ENCODE measurements at places on chromosomes 3 and 15. TPM values are rescaled to one million over a fixed set of nuclear protein-coding genes. Genes with fewer than 3 reads are reported as not detected.

The GOLGA6L7 gene
- total RNA-seq = 2.7 TPM

The SMCO1 gene
- not detected for total RNA-seq

The NR2F2 gene
- total RNA-seq = 48.7 TPM

The CTXND1 gene
- not detected for total RNA-seq

The RASGRP1 gene
- 0.36 TPM for total RNA-seq

The PRR23C gene
- total RNA-seq = not detected

The ARL14 gene
- not detected for total RNA-seq

The MAP6D1 gene
- total RNA-seq = 22.3 TPM

GRCh38 chr3:30124435-30125370, 481.7 kb upstream of the TGFBR2 start:
- H3K36me3 ChIP-seq = no peaks in the 10 kb centered on the region
- H3K27ac ChIP-seq = no peak overlapping the region
- no peaks in the 10 kb centered on the region for H3K4me1 ChIP-seq
- DNase-seq = no peak
- no peaks in the 10 kb centered on the region for H3K27me3 ChIP-seq
- H3K4me3 ChIP-seq = no peak overlapping the region

- no peaks in the 10 kb centered on the region for H3K27me3 ChIP-seq
- H3K4me1 ChIP-seq = peaks cover 17% of the 10 kb centered on the region
- H3K27ac ChIP-seq = peak overlapping the region; percentile 83
- peak; percentile 94 for DNase-seq
- H3K4me3 ChIP-seq = no peak overlapping the region
Observed at GRCh38 chr3:58111513-58112184, 99.1 kb downstream of the DNASE1L3 start.

- no peaks in the 10 kb centered on the region for H3K36me3 ChIP-seq
- H3K4me3 ChIP-seq = no peak overlapping the region
- no peaks in the 10 kb centered on the region for H3K4me1 ChIP-seq
- DNase-seq = no peak
Observed at GRCh38 chr3:153099131-153099530, 62.9 kb upstream of the RAP2B start.

DNA sequence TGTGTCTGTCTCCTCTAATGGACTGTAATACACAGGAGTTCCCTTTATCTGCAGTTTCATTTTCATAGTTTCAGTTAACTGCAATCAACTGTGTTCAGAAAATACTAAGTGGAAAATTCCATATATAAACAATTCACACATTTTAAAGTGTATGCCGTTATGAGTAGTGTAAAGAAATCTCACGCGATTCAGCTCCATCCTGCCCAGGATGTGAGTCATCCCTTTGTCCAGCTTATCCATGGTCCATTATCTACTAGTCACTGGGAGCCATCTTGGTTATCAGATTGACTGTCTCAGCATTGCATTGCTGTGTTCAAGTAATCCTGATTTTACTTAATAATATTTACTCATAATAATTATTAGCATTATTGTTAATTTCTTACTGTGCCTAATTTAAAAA, 14.5 kb downstream of the ZPLD1 start:
- H3K4me3 ChIP-seq = no peak overlapping the region
- H3K27me3 ChIP-seq = no peaks in the 10 kb centered on the region
- H3K4me1 ChIP-seq = no peaks in the 10 kb centered on the region
- no peak for DNase-seq
- no peak overlapping the region for H3K27ac ChIP-seq

GRCh38 chr3:65526656-65527055, 512.1 kb downstream of the MAGI1 start:
- H3K4me3 ChIP-seq = no peak overlapping the region
- DNase-seq = no peak
- H3K27me3 ChIP-seq = no peaks in the 10 kb centered on the region
- H3K36me3 ChIP-seq = no peaks in the 10 kb centered on the region

DNA sequence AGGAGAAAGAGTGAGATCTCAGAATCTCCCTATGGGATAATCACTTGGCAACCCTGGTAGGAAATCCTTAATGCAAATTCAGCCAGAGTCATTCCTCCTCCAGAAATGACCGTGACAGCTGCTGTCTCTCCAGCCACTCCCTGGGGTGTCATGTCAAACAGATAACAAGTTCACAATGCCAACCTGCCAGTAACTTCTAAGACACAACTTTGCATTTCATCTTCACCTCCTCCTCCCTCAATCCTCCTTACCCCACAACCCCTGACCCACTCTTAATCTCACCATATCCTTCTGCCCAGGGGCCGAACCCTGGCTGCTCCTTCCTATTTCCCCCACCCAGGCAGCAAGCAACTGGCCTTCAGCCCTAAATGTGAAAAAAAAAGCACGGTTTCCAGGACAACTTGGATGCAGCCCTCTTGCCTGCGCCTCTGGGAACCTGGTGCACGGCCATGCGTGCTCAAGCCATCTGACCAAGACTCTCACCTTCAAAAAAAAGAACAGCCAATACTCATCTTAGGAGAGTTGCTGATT, 166.0 kb downstream of the NTRK3 start:
- H3K4me1 ChIP-seq = no peaks in the 10 kb centered on the region
- no peaks in the 10 kb centered on the region for H3K36me3 ChIP-seq
- DNase-seq = no peak
- H3K27ac ChIP-seq = no peak overlapping the region

GRCh38 chr15:52082197-52083036, 30.2 kb downstream of the BCL2L10 start:
- no peaks in the 10 kb centered on the region for H3K4me1 ChIP-seq
- no peak for DNase-seq
- no peak overlapping the region for H3K27ac ChIP-seq
- no peak overlapping the region for H3K4me3 ChIP-seq

- no peak for DNase-seq
- peaks cover 17% of the 10 kb centered on the region for H3K4me1 ChIP-seq
- no peaks in the 10 kb centered on the region for H3K27me3 ChIP-seq
- no peak overlapping the region for H3K4me3 ChIP-seq
- H3K36me3 ChIP-seq = no peaks in the 10 kb centered on the region
Observed at GRCh38 chr15:39270934-39271333, 309.9 kb upstream of the THBS1 start.

DNA sequence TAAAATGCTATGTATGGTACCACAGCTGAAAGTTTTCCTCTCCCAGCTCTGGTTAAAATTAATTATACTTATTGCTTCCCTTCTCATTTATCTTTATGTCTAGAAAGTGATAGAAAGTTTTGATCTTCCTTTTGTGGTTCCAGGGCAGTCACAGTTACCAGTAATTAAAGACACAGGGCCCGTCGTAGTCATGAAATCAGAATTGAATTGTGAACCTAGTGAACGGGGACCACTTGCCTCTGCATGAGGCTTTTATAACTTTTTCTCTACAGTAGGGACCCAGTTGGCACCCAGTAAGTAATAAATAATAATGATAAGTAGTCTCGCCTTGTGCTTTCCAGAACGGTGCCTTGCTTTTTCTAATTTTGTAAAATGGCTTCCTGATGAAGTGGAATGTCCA, 231.7 kb upstream of the SATB1 start:
- H3K27me3 ChIP-seq = no peaks in the 10 kb centered on the region
- no peak overlapping the region for H3K27ac ChIP-seq
- H3K4me1 ChIP-seq = no peaks in the 10 kb centered on the region
- no peak for DNase-seq
- no peak overlapping the region for H3K4me3 ChIP-seq
- no peaks in the 10 kb centered on the region for H3K36me3 ChIP-seq

DNA sequence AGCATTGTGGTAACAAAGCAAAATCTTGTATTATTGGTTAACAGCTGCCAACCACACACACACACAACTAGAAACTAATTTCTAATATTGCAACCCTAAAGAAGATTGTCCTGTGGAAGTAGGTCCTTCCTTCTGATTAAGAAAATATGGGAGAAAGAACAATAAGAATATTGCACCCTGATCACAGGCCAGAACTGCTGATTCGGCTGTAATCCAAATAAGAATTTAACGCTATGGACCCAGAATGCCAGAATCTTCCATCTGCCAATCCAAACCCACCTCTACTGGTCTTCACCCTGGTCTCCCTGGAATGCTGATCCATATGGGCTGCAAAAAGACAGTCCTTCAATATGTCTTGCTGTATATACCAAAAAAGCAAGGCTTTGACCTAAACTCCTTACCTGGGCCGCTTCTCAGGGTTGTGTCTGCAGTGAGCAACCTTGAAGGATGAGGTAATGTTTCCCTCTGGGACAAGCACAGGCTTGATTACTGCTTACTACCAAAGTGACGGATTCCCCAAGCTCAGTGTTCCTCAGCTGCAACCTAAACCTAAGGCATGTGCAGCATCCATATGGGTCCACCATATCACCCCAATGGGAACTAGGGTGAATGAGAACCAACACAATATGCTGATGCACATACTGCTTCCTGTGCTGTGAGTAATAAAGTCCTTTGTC, 8.0 kb downstream of the CCDC14 start:
- H3K27me3 ChIP-seq = no peaks in the 10 kb centered on the region
- no peaks in the 10 kb centered on the region for H3K36me3 ChIP-seq
- H3K27ac ChIP-seq = no peak overlapping the region
- no peak for DNase-seq
- H3K4me3 ChIP-seq = no peak overlapping the region

DNA sequence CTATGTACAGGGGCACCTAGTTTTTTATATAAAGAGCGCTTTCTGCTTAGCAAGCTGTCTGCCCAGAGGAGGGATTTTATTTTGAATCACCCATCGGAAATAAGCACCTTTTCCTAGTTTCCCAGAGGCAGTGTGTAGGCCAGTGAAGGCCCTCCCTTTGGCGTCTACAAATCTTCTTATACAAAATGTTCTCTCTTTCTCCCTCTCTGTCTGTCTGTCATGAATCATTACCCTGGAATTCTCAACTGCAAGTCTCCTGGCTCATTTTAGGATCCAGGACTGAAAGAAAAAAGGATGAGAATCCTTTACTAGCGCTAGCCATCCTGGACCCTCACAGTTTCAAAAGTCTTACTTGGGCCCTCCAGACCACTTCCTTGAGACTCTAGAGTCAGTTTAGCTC, 728.1 kb downstream of the OTOL1 start:
- no peak for DNase-seq
- no peaks in the 10 kb centered on the region for H3K36me3 ChIP-seq
- H3K27ac ChIP-seq = no peak overlapping the region
- no peaks in the 10 kb centered on the region for H3K4me1 ChIP-seq
- no peaks in the 10 kb centered on the region for H3K27me3 ChIP-seq

DNA sequence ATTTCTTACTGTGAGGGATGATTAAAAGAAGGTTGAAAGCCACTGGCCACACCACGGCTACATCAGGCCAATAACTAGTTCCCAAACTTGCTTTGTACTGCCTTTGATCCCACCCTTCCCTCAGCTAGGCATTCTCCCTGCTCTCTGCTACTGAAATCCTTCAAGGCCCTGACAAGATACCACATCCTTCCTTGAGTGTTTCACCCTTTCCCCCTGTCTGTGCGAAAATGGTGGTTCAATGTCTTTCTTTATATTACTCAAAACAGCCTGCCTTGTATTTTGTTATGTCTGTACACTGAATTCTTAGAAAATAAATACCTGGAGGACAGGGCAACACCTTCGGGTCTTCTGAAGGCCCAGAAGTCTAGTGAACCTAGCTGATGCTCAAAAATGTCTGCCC, 932 bp upstream of the VPS8 start:
- no peak overlapping the region for H3K27ac ChIP-seq
- no peaks in the 10 kb centered on the region for H3K27me3 ChIP-seq
- no peaks in the 10 kb centered on the region for H3K36me3 ChIP-seq
- H3K4me1 ChIP-seq = no peaks in the 10 kb centered on the region
- H3K4me3 ChIP-seq = no peak overlapping the region

- no peaks in the 10 kb centered on the region for H3K27me3 ChIP-seq
- no peaks in the 10 kb centered on the region for H3K36me3 ChIP-seq
- H3K27ac ChIP-seq = no peak overlapping the region
- no peak for DNase-seq
Observed at GRCh38 chr3:177320765-177321247, 123.5 kb upstream of the TBL1XR1 start.

DNA sequence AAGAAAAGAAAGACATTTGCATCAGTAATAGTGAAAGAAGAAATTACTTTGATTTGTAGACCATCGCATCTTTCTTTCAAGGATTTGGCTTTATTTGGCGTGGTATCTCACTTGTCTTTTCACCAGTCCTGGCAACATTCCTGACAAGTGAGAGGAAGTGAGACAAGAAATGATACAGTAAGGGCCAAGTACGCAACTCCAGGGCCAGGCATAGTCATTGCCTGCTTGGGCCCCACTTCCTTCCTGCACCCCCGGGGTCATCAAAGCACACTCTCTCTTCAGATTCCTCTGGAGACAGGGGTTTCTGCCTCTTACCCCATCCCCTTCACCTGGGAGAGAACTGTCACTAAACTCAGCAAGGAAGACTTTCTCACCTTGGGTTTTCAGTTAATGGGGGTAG, 55.1 kb downstream of the CD47 start:
- H3K27me3 ChIP-seq = no peaks in the 10 kb centered on the region
- no peak for DNase-seq
- H3K4me3 ChIP-seq = no peak overlapping the region
- no peaks in the 10 kb centered on the region for H3K4me1 ChIP-seq

- no peak overlapping the region for H3K27ac ChIP-seq
- H3K27me3 ChIP-seq = no peaks in the 10 kb centered on the region
- no peaks in the 10 kb centered on the region for H3K36me3 ChIP-seq
- H3K4me1 ChIP-seq = no peaks in the 10 kb centered on the region
- no peak for DNase-seq
Observed at GRCh38 chr15:78509726-78510312, 2.4 kb downstream of the HYKK start.

DNA sequence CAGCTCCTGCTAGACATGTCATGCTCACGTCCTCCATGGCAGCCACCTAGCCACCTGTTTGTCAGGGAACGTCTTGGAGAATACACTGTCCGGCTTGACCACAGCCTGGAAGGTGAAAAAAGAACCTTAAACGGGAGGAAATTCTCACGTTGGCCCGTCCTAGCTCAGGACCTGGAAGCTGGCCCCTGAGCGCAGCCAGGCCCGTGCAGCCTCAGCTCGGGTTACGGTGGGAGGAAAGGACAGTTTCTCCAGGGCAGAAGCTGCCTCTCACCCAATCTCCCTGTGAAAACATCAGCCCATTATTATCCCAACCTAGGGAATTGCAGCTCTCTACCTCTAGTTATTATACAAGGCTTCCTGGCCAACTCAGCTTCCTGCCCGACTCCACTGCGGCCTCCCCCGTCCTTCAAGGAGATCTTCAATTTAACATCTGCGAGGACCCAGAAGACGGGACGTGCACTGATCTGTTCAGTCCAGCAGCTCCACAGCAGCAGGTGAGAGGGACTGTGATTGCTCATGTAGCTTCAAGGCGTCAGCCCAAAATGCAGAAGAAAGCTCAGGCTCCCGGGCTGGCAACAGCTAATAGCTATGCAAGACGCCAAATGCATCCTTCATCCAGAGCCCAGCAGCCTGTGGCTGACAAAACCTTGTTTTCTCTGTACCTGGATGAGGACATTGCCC, 84.7 kb downstream of the ADAMTS17 start:
- DNase-seq = no peak
- no peaks in the 10 kb centered on the region for H3K36me3 ChIP-seq
- H3K27ac ChIP-seq = no peak overlapping the region
- H3K27me3 ChIP-seq = no peaks in the 10 kb centered on the region
- no peaks in the 10 kb centered on the region for H3K4me1 ChIP-seq
- H3K4me3 ChIP-seq = no peak overlapping the region

DNA sequence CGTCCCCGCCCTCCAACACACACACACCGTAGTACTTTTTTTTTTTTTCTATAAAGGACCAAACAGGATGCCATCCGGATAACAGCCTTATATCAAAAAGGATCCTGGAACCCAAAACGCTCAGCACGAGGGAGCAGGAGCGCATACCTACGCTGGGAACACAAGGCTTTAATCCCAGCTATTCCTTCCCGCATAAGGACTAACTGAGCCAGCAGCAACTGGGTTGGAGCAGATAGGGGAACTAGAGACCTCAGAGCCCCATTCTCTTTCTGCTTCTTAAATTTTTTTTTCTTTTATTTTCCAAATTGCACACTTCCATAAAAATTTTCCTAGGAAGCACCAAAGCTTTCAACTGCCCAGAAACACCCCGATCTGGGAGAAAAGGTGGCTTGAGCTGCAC, 1.3 kb downstream of the TRANK1 start:
- no peaks in the 10 kb centered on the region for H3K4me1 ChIP-seq
- H3K36me3 ChIP-seq = no peaks in the 10 kb centered on the region
- no peaks in the 10 kb centered on the region for H3K27me3 ChIP-seq
- no peak for DNase-seq
